ENCODE measurements at places on chromosomes 12 and 14.

DNA sequence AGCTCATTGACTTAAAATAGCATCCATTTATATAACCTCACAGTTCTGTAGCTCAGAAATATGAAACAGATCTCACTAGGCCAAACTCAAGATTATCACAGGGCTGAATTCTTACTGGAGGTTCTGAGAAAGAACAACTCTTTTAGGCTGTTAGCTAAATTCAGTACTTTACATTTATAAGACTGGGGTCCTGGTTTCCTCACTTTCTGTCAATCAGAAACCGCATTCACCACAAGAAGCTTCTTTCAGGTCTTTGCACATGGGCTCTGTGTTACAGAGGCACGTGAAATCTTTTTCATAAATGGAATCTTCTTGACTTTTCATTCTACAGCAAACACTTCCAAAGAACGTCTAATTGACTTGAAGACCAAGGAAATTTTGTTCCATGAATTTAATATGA is 876.3 kb upstream of the FOXG1 start:
- DNase-seq, result no peak

GRCh38 chr14:98077176-98077575 is 1194.8 kb downstream of the BCL11B start:
- no peak for DNase-seq

DNA sequence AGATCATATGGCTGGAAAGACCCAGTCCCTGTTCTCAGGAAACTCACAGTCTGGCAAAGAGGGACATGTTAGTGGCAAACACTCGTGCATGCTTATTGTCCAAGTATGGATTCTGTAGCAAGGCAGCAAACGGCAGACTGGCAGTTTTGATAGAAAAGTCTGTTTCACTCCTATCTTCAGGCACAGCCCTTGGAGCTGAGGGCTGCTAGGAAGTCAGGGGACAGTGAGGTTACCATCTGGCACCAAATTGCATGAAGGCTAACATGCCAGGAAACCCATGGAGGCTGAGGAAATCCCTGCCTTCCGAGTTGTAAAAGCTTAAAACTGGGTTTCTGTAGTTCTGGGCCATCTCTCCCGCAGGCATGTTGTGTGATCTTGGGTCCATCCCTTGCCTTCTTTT is 32.9 kb downstream of the CALM1 start:
- DNase-seq, result no peak

DNA sequence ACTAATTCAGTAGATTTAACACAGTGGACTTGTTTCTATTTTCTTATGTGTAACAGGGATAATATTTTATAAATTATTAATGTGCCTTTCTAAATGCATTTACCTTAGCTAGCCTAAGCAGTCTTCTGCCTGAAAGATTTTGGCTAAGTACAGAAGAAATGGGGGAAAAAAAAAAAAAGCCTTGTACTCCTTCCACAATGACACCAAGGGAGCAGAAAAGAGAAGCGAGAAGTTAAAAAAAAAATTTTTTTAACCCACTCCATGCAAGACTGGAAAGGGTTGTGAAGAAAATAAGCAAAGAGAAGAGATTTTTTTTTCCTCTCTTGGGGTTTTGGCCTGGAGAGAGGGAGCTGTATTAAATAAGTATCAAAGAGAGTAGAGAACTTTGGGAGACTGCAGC is 28.7 kb downstream of the NELL2 start:
- DNase-seq, result no peak

- DNase-seq, result peak; percentile 49
These were observed 11.8 kb downstream of the ALG10B start for GRCh38 chr12:38328306-38328895.

- peak; percentile 22 for DNase-seq
These were observed 73.9 kb upstream of the CAPRIN2 start for GRCh38 chr12:30828686-30829085.

- DNase-seq, result no peak
These were observed 194.2 kb downstream of the GXYLT1 start for GRCh38 chr12:41950455-41950854.

DNA sequence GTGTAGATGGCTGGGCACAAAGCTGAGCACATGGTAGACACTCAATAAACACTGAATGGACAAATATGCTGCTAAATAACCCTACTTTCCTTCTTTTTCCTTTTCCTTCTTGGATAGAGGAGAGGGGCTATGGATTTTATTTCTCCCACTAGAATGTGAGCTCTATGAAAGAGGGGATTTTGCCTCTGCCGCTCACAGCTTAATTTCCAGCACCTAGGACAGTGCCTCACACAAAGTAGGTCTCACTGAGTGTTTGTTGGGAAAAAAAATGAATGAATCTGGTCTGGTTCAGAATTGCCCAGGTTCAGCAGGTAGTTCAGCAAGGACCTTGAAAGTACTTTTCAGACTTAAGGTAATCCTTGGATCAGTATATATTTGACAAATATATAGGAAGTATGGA is 65.5 kb downstream of the WSCD2 start:
- no peak for DNase-seq

DNA sequence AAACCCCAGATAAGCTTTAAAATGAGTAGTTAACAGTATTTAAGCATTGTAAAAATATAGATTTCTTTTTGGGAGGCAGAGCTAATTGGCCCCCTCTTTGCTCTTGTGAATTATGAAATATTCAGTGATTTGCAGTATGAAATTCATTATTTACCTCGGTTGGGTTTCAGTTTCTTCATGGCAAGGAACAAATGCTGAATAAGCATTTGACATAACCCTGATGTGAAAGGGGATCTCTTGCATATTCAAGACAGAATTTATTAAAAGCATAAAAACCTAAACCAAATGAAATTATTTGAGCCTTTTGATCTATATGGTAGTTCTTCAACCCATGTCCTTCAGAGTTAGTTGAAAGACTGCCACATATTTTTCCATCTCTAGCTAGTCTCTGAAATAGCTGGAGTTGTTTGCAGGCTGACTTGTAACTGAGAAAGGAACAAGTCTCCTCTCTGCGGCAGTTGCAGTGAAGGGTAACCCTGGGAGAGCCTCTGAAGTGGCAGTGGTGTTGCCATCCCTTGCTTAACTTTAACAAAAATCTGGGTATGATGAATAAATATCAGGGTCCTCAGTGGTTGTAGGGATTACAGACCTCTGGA is 690 bp downstream of the AKAP6 start:
- no peak for DNase-seq

- no peak for DNase-seq
These were observed 430.9 kb downstream of the PCNX1 start for GRCh38 chr14:71338153-71338552.

DNA sequence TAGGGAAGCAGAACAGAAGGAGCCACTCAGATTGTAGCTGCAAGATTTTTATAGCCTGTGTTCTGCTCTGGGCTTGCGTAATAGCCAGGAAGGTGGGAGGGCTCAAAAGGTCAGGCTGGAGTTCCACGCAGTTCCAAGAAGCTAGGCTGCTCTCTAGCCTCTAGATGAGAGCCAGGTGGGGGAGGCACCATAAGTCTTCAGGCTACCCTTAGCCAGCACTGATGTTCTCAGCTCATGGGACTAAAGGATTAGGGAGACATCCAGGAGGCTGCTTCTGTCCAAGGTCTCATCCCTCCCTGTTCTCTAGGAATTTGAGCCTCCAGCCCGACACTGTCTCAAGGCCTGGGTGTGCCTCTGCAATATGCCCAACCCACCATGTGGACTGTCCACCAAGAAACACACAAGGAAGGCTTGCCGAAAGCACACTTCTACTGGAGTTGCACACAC is 1.7 kb downstream of the LMBR1L start:
- no peak for DNase-seq

DNA sequence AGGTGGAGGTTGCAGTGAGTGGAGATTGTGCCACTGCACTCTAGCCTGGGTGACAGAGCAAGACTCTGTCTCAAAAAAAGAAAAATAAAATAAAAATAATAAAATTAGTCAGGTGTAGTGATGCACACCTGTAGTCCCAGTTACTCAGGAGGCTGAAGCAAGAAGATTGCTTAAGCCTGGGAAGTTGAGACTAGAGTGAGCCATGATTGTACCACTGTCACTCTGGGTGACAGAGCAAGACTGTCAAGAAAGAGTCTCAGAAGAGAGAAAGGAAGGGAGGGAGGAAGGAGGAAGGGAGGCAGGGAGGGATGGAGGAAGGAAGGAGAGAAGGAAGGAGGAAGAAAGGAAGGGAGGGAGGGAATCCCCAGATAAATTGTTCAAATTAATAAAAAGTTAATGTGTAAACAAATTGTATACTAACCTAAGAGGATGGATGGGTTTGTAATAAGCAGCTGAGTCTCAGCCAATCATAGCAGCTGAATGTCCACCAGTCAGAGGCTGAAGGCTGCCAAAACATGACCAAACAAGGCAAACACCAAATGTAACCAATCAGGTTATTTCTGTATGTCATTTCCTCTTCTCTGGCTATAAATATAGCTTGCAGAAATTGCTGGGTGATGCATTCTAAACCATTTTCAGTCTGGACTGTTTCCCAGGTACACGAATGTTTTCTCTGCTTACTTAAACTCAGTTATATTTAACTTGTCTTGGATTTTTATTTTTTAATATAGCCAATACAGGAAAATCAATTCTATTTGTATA is 6.1 kb upstream of the CDCA4 start:
- peak; percentile 92 for DNase-seq

DNA sequence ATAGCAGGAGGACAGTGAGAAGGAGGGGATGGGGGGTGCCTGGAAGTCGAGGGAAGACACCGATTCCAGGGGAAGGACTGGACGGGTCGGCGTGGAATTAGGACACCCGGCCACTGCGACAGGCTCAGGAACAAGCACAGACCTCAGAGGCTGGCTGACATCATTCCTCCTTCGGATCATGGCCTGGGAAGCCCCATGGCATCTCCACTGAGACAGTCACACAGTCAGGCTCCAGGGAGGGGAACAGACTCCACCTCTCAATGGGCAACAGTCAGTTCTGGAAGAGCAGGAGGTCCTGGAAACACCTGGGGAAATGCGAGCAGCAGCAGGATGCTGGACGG is 67.9 kb upstream of the FBRSL1 start:
- DNase-seq, result no peak

DNA sequence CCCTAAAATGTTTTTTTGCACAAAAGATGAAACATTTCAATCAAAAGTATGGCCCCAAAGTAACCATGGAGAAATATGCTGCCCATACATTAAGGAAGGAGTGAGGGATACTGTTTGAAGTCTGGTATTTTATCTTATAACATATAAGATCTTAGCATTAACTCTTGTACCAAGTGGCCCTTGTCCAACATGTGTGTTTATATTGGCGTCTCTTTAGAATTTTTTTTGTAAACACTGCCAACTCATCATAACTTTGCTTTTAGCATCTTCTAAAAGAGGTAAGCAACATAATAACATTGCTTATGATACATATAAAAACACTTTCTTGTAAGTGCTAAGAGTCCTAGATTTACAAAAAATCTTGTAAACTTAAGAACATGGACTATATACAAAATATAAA is 419.7 kb downstream of the ADAMTS20 start:
- no peak for DNase-seq

GRCh38 chr14:103501921-103502669 is 20.5 kb downstream of the CKB start:
- no peak for DNase-seq

GRCh38 chr12:76441016-76441415 is 92.8 kb upstream of the BBS10 start:
- no peak for DNase-seq

GRCh38 chr14:90332271-90332584 is 487 bp upstream of the NRDE2 start:
- no peak for DNase-seq

DNA sequence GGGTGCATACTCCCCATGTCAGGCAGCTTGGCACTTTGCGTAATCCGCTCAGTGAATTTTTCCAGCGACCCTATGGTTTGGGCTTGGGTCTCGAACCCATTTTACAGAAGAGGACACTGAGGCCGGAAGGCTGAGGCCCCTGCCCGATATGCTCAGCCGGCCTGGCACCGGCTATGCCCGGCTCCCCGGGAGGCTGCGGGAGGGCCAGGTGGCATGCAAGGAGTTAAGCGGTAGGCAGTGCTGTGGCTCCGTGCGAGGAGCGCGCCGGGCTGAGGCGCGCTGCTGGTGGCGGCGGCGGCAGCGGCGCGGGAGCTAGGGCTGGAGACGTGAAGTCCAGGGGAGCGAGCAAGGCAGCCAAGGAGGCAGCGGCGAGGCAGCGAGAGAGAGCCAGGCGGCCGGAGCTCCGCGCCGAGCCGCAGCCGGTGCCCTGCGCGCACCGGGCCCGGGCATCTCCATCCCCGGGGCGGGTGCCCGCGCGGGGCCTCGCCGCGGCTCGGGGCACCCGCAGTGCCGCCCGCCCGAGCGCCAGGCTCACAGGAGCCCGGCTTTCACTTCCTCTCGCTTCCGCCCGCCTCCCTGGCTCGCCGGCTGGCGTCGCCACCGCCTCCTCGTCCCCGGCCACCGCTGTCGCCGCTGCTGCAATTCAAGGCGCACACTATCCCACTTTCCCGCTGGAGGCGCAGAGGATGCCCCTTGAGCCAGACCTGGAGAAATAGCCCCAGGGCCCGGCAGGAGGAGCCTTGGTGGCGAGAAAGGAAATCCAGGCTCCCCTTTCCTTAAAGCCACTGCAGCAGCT is at the start of gene WSCD2:
Gene WSCD2, plus strand, starts transcription at position 272 of the 796 bp plus-strand sequence. CDS start 66,545 bp downstream, outside the sequence.
- DNase-seq, result peak; percentile 56

DNA sequence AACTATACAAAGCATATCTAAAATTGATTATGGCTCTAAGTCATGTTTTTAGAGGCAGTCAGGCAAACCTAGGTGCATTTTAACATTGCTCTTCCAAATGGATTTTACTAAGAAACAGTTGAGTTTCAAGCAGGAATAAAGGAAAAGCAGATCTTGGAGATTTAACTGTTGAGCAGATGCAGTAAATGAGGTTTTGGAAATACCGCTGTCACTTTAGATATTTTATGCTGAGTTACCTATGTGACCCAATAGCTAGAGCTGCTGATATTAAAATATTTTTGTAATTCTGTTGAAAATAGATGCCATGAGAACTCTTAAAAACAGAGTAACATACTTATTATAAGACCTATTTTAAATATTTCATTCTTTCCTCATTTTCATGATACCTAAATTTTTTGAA is 181.4 kb downstream of the SYT1 start:
- DNase-seq, result no peak

DNA sequence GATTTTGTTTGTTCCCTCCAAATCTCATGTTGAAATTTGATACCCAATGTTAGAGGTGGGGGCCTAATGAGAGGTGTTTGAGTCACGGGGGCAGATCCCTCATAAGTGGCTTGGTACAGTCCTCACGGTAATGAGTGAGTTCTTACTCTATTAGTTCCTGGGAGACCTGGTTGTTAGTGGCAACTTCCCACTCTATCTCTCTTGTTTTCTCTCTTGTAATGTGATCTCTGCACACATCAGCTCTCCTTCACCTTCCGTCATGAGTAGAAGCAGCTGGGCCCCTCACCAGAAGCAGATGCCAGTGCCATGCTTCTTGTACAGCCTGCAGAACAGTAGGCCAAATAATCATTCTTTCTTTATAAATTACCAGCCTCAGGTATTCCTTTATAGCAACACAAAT is 29.6 kb upstream of the KCNK10 start:
- DNase-seq, result no peak
